NCI-H82 (cell line): ENCODE measurements at places on chromosomes 7 and 10.

DNA sequence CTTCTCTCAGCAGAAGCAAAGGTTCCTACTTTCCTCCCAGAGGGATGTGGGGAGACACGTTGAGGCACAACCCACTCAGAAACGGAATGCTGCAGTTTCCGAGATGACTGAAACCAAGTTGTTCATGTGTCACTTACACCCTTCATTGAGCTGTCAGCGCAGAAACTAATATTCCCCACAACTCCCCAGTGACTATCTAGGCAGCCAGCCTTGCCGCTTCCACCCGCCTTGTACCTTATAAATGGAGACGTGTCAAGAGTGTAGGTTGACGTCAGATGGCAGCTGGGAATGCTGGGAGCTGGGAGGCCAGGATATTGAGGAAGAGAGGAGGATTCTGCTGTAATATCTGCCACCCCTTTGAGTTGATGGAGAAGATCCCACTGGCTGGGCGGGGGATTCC lies 15.1 kb downstream of the GPR26 start:
- no peak for DNase-seq

- DNase-seq = peak; percentile 36
These were observed 43.0 kb downstream of the SCRN1 start for GRCh38 chr7:29946428-29947186.

GRCh38 chr10:98267894-98268693 lies at the start of gene LOXL4:
Gene LOXL4 (minus strand): TSS chr10:98268194. CDS start chr10:98263019, 5,175 bp downstream.
- peak; percentile 74 for DNase-seq

GRCh38 chr10:49240946-49241345 lies 52.8 kb upstream of the TMEM273 start:
- no peak for DNase-seq

- DNase-seq = no peak
These were observed 10.2 kb downstream of the UMAD1 start for GRCh38 chr7:7650682-7651206.

- DNase-seq = peak; percentile 88
These were observed 563 bp downstream of the STAM start for GRCh38 chr10:17644485-17644943.

DNA sequence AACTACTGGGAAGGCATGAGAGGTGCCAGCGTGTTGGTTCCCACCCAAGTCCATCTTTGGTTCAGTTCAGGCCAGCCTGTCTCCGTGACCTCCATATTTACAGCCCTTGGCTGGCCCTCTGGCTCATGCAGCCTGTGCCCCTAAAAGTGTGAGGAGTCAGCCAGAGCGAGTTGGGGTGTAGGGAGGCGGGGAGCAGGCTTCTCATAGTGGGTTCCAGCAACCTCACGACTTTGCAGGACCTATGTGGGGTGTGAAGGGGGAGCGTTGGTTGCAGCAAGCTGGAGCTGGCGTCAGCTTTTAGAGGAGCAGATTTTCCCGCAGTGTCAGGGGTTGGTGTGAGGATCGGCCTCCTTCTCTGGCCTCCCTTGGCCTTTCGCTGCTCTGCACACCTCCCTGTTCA lies 9.8 kb downstream of the TSPAN14 start:
- no peak for DNase-seq

GRCh38 chr7:83824214-83824613 lies 175.3 kb upstream of the SEMA3E start:
- no peak for DNase-seq

DNA sequence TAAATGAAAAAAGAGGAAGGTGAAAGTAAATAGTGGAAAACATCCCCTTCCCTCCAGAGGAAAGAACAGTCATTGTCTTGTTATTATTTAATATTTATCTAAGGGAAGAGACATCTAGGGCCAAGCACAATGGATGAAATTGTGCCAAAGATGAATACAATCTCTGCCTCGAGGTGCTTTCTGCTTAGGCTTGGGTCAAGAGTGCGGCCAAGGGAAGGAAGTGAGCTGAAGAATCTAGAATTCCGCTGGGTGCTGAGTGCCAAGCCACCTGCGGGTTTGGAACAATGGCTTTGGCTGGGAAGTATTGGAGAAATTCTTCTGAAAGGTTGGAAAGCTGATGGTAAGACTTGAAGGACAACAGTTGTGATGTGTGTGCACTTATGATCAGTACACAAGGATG lies 531.3 kb upstream of the FZD8 start:
- no peak for DNase-seq

- no peak for DNase-seq
These were observed 3.4 kb downstream of the PALD1 start for GRCh38 chr10:70481831-70482530.

DNA sequence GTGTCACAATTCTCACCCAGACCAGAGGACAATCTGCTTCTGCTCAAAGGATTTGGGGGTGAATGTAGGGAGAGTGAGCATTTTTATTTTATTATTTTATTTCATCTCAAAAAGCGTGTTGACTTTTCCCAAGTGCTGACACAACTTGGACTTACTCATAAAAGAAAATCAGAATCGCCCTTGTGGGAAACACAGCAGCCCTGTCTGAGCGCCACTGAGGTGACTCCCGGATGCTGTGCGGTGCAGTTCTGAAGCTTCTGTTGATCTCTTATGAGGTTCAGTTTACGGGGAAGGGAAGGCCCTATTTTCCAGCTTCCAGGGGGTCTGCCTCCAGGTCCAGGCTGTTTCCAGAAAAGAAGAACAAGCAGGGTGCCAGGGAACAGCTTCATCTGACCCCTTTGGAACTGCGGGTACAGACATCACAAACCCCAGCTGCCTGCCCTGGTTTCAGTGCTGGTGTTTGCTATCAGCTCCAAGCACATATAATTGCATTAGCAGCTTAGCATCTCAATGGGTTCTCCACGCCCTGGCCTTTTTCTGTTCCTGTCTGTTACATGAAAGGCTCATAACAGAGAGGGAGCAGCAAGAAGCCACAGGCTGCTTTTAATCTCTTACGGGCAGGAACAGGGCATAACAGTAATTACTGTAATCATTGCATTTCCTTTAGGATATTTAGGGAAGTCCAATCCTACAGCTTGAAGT lies 52.4 kb downstream of the PARP12 start:
- DNase-seq = peak; percentile 97

GRCh38 chr10:97154781-97155180 lies 31.0 kb downstream of the SLIT1 start:
- no peak for DNase-seq

DNA sequence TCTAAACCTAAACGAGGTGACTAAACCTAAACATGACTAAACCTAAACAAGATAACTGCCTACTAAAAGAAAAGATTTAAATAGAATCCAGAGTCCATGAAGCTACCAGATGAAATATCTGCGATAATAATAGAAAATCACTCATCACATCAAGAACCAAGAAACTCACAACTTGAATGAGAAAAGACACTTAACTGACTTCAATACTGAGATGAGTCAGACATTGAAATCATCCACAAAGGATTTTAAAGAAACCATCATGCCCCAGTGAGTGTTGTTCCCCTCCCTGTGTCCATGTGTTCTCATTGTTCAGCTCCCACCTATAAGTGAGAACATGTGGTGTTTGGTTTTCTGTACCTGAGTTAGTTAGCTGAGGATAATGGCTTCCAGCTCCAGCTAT lies 416.0 kb downstream of the CALN1 start:
- no peak for DNase-seq

DNA sequence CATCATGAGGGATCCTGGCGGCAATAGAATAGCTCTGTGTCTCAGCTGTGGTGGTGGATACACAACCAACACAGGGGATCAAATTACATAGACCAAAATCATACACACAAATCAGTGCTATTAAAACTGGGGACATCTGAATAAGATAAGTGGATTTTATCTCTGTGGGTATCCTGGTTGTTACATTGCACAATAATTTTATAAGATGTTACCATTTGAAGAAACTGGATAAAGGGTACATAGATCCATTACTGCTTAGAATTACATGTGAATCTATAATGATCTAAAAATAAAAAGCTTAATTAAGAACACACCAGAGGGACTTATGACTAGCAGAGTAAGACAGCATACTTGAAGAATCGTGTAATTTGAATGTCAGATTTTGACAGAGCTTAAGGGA lies 8.2 kb upstream of the FAM3C start:
- no peak for DNase-seq

DNA sequence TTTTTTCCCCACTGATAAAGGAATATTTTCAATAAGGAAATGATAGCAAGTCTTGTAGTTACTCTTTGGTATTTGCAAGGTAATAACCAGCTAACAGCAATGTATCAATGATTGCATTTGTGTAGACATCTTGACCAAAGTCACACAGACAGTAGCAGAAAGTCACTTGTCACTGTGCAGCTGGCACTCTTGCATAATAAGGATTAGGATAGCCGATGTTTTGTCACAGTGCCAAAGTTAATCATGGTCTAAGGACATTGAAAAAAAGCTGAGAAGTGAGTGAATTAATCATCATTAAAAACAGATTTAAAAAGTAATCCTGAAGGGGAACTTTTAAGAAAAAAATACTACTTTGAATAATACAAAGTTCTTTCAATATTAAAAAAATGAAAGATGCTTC lies 834.3 kb upstream of the C7orf33 start:
- peak; percentile 97 for DNase-seq

GRCh38 chr10:106941297-106942034 lies 223.0 kb downstream of the SORCS1 start:
- DNase-seq = no peak

- no peak for DNase-seq
These were observed 1164.2 kb upstream of the LRRN3 start for GRCh38 chr7:109926738-109927137.

GRCh38 chr10:126777714-126778113 lies 107.2 kb upstream of the C10orf90 start:
- no peak for DNase-seq

GRCh38 chr10:84540617-84541288 lies 212.4 kb downstream of the CCSER2 start:
- DNase-seq = peak; percentile 26

DNA sequence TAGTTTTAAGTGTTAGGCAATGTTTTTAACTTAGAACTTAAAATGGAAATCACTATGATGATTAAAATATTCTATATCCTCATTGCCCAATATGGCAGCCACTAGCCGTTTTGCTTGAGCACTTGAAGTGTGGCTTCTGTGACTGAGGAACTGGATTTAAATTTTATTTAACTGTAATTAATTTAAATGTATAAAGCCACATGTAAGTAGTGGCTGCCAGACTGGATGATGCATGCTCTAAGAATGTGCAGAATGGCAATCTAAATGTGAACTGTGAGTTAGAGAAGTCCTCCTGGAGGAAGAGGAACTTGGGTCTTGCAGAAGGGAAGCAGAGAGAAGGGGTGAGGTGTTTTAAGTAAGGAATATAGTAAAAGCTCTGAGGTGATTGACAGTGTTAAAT lies 451.4 kb downstream of the SUGCT start:
- DNase-seq = no peak

DNA sequence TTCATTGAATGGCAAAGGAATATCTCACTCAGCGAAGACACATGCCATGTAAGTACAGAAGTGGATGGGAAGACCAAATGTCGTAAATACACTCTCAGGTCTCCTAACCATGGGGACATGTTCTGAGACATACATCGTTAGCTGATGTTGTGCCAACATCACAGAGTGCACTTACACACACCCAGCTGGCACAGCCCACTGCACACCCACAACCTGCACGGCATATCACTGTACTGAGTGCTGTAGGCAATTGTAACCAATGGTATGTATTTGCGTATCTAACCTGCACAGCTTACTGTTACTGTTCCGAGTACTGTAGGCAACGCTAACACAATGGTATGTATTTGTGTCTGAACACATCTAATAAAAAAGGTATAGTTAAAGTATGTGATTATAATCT lies 550.4 kb downstream of the PTPRN2 start:
- DNase-seq = no peak

DNA sequence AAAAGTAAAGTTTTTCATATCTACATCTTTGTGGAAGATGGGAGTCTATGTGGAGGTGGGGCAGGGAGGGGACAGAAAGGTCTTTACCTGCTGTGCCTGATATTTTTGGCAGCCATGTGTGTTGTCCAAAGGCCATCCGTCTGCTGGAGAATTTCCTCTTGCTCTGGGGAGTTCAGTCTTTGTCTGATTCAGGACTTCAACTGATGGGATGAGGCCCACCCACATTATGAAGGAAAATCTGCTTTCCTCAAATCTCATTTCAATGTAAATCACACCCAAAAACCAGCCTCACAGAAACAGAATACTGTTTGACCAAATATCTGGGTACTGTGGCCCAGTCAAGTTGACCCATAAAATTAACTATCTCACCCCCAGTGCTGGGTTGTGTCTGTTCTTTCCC lies 12.5 kb upstream of the ITIH5 start:
- DNase-seq = no peak

- no peak for DNase-seq
These were observed 465.0 kb downstream of the GRID1 start for GRCh38 chr10:85901599-85901998.

GRCh38 chr7:50838675-50839377 lies 56.1 kb upstream of the GRB10 start:
- no peak for DNase-seq

- DNase-seq = no peak
These were observed 11.6 kb downstream of the CRPPA start for GRCh38 chr7:16409777-16410176.

DNA sequence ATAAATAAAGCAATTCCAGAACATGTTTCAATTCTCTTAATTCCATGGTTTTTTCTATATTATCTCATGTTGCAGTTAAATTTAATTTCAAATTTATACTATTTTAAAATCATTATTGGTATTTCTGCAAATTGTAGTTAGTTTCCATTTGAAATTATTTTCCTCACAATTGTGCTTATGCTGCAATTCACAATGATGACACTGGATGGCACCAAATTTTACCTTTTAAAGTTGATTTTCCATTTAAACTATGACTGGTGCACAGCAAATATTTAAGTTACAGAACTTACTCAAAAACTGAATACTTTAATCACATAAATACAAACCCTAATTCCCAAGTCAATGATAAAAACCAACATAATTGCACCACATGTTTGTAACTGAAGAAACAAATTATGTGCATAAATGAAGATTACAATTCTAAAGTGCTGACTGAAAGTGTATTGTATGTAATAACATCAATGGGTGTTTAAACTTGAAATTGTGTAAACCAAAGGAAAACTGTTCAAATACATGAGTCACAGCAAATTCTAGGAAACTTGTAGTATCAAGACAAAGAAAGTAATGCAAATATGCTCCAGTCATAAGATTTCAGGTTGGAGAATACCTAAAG lies 75.3 kb upstream of the AASS start:
- DNase-seq = peak; percentile 44

- DNase-seq = no peak
These were observed 5.4 kb downstream of the AKR1B1 start for GRCh38 chr7:134453518-134453917.

GRCh38 chr7:137423321-137423720 lies 79.8 kb upstream of the PTN start:
- no peak for DNase-seq

DNA sequence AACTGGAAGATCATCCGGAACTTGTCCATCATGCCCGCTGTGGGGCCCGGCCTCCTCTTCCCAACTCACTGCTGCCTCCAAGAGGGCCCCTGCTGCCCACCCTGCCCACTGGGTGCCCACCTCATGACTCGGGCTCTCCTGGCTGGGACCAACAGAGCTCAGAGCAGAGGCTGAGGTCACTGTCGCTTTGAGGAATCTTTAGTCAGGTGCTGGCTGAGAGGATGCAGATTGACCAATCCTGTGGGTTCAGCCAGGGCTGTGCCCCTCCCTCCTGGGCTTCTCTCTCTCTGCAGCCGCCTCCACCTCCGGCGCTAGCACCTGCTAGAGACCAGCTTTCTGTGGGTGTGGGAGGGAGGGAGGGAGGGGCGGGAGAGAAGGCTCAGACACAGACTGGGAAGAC lies at the start of gene CALHM1:
Gene CALHM1, minus strand, starts transcription at position 181 of the 400 bp plus-strand sequence. Its CDS starts 149 bp downstream, at position 32.
- peak; percentile 46 for DNase-seq
